ENCODE measurements at places on chromosomes 11 and 22. TPM values are rescaled to one million over a fixed set of nuclear protein-coding genes. Genes with fewer than 3 reads are reported as not detected.

- no peak for DNase-seq
Observed at GRCh38 chr11:24748261-24748660, 251.4 kb downstream of the LUZP2 start.

GRCh38 chr11:44130751-44131150 is 35.3 kb downstream of the EXT2 start:
- DNase-seq = no peak

The TSPAN32 gene
- 0.43 TPM for total RNA-seq

GRCh38 chr11:92955860-92956259 is 13.6 kb upstream of the MTNR1B start:
- no peak for DNase-seq

GRCh38 chr22:18991821-18992442 is 55.8 kb upstream of the PRODH start:
- DNase-seq = no peak

The PLEKHA7 gene
- 0.64 TPM for total RNA-seq

The PNPLA3 gene
- total RNA-seq = 8.2 TPM

DNA sequence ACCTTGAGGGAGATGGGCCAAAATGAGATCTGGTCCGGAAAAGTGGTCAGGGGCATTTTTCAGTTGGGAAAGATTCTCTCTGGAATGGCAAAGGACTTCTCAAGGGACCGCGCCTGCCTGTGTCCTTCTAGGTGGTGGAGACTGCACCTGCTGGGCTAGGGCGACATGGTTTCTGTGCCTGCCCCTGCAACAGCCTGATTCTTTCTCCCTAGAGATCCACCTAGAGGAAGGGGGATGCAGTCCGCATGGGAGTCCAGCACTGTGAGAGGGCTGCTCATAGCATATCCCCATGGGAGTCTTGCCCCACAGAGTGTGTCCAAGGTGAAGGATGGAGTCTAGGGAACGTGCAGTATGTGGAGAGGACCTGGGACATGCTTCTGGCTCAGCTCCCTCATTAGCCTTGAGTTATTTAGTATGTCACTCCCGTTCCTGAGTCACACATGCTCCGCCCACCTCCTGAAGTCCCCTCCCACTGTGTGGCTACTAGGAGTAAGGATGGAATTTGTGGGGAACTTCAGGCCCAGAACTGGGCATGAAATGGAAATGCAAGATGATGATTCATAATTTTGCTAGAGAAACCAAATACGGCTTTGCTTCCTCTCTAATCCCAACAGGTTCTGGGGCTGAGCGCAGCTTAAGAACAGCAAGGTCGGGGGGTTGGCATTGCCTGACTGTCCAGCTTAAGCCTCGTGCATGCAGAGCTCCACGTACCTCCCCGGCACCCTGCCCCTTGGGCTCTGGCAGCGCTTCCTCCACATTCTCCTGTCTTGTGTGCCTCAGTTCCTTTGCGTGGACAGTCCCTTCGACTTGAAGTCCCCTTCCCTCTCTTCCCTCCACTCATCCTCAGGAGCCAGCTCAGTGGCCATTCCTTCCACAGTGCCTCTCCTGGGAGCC is 35.0 kb downstream of the GRIK4 start:
- DNase-seq = peak; percentile 86
